ENCODE measurements at places on chromosomes 16 and 17.

DNA sequence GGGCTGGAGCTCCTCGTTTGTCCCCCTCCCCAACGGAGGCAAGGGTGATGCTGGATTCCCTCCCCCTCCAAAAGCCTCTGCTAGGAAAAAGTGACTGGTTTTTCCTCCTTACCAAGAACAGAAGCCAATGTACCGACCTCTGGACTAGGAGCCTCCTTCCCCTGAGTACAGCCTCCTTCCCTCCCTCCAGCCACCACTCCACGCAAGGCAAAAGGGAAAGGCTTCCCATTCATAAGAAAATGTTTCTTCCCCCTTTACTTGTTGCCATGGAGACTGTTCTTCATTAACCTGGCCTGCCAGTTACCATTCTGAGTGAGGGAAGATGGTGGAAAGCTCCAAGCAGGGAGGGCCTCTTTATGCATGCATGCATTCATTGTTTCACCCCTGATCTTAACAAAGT is 4.3 kb upstream of the PIMREG start:
- no peak for DNase-seq

GRCh38 chr17:47696717-47697642 is 3.0 kb downstream of the TBKBP1 start:
- no peak for DNase-seq

DNA sequence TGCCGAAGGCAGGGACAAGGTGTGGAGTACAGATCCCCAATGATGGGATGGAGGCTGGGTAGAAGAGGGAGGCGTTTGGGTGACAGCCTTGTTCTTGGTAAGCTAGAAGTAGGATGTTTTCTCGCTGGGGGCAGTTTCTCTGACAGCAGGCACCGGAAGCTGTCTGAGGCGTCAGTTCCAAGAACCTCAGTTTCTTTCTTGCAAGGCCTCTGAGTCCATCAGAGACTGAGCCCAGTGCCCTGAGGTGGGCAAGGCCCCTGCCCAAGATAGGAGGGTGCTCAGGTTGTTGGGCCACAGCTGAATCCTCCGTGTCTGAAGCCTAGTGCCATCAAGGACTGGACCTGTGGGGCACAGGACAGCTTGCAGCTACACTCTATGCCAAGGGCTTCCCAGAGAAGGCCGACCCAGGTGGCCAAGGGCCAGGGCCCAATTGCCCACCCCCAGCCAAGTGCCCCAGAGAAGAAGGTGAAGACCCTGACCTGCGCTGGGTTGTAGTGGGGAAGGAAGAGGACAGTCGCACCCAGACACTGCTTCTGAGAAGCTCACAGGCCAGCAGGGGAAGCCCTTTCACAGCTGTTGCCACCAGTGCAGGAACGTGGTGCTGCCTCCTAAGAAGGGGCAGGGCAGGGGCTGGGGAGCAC is 13.1 kb downstream of the CYB5D2 start:
- peak; percentile 10 for DNase-seq

- no peak for DNase-seq
Measured at GRCh38 chr17:31693433-31694220, 165.4 kb downstream of the COPRS start.

GRCh38 chr16:27822529-27822928 is 241.0 kb downstream of the GSG1L start:
- DNase-seq: no peak

DNA sequence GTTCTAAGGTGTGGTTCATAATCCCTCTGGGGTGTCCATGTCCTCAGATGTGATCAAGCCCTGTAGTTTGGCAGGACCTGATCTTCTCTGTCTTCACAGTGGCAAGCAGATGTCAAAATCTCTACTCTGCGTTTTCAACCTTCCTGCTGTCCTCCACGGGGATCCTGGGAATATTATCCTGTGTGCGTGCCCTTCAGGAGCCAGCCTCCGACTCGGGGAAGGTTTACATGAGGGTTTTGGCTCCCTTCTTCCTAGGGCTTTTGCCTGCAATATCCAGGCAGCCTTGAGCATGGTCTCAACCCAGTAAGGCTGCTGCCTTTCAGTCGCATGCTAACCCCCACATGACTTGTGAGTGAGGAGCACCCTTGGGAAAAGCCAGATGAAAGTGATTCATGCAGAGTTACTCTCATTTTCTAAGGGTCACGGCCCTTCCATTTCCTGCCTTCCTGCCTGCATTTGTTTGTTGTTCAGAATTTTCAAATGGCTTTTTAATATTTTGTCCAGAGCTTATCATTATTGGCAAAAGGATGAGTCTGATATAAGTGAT is 202.2 kb upstream of the CHMP6 start:
- DNase-seq: no peak

DNA sequence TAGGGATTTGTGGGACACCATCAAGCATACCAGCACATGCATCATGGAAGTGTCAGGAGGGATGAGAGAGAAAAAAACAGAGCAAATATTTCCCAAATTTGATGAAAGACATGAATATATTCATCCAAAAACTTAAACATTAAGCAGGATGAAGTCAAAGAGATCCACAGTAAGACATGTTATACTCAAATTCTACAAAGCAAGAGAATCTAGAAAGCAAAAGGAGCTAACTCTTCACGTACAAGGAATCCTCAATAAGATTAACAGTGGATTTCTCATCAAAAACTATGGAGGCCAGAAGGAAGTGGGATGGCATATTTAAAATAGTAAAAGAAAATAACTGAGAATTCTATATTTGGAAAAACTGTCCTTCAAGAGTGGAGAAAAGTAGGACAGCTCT is 374.8 kb downstream of the ZFHX3 start:
- no peak for DNase-seq

DNA sequence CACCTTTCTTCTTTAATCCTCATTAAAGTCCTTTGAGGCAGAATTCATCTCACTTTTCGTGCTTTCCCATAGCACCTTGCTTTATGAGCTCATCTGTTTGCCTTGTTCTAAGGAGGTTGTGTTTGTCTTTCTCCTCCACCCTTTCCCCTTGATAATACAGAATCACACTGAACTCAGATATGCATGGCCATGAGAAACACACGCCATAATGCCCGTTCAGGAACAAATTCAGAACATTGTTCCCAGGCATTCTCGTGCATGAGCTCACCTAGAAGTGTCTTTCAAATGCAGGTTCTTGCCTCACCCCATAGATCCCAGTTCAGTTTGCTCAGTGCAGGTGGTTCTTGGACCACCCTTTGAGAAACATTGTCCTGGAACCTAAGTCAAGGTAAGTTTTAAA is 71.1 kb downstream of the TMEM114 start:
- no peak for DNase-seq

GRCh38 chr16:87199901-87200300 is 117.3 kb downstream of the C16orf95 start:
- DNase-seq: no peak

GRCh38 chr17:10875984-10876555 is 38.2 kb upstream of the PIRT start:
- DNase-seq: peak; percentile 87

GRCh38 chr16:85653290-85653891 is 35.4 kb downstream of the GINS2 start:
- no peak for DNase-seq

- DNase-seq: no peak
Measured at GRCh38 chr17:41058741-41059140, 1.2 kb downstream of the KRTAP2-3 start.

DNA sequence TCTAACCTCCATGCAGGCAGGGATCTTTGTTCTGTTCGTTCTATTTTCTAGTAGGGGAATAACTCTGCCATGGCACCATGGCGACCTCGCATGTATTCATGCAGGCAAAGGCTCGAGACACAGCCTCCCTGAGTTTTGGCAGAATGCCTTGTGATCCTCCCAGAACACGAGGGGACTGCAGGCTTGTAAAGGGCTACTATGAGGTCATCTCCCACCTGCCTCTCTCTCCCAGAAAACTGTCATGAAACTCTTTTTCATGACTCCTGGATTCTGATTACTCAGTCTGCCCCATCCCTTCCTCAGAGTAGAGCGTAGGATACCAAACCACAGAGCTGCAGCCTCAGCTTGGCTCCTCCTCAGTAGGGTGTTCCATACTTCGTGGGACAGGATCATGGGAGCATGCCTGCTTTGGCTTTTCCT is 64.3 kb downstream of the IGF2BP1 start:
- no peak for DNase-seq

DNA sequence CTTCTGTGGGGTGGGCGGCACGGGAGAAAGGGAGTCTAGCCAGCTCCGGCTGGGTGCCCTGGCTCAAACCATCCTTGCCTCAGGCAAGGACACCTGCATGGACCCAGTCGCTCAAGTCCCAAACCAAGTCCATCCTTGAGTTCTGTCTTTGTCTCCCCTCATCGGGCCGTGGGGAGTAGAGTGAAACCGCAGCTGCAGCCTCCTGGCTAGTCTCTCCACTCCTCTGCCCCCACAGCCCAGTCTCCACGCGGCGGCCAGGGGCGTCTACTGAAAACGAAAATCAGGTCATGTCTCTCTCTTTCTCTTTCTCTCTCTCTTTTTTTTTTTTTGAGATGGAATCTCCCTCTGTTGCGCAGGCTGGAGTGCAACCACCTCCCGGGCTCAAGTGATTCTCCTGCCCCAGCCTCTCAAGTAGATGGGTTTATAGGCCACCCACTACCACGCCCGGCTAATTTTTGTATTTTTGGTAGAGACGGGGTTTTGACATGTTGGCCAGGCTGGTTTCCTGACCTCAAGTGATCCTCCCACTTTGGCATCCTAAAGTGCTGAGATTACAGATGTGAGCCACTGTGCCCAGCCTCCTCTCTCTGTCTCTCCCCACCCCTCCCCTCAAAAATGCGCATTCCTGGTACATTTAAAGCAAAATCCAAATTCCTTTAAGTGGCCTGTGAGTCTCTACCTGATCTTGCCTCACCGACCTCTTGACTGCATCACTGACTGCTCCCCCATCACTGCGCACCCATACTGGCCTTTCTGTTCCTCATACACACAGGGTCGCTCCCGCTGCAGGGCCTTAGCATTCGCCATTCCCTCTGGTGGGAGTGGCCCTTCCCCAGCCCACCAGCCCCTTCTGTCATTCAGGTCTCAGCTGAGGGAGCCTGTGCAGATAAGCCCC is 17.7 kb upstream of the RMI2 start:
- DNase-seq: no peak

- DNase-seq: no peak
Measured at GRCh38 chr17:76492123-76492988, 8.9 kb downstream of the RHBDF2 start.

GRCh38 chr16:62370445-62370844 is 334.2 kb upstream of the CDH8 start:
- peak; percentile 7 for DNase-seq

DNA sequence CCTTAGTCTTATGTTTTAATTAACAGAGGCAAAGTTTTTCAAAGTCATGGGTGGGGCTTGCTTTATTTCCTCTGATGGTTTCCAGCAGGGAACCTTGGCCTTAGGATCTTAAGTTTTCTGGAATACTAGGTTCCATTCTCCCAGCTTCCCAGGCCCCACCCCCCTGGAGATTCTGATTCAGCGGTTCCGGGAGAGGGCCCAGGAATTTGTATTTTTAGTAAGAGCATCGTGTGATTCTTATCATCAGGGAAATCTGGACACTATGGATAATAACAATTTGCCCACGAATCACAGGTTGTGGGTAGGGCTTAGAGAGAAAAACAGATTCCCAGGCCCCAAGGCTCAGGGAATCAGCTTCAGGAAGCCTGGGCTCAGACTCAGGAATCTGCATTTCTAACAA is 263.6 kb downstream of the NTN1 start:
- DNase-seq: no peak

GRCh38 chr17:73765824-73766563 is 121.7 kb upstream of the SDK2 start:
- DNase-seq: no peak

DNA sequence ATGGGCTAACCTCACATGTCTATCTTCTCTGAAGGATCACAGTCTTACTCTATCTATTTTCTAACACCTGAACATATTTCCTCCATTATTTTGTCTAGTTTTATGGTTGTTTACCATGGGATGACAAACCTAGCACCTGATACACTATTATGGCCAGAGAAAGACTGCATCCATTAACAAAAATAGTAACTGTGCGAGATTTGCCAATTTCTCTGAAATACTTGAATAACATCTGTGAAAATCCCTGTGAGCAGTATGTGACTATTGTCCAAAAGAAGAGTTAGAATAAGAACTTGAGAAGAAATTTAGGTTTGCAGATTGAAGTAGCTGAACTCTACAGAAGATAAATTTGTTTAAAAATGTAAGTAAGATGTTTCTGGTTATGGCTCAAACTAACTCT is 142.0 kb upstream of the CDH11 start:
- no peak for DNase-seq

DNA sequence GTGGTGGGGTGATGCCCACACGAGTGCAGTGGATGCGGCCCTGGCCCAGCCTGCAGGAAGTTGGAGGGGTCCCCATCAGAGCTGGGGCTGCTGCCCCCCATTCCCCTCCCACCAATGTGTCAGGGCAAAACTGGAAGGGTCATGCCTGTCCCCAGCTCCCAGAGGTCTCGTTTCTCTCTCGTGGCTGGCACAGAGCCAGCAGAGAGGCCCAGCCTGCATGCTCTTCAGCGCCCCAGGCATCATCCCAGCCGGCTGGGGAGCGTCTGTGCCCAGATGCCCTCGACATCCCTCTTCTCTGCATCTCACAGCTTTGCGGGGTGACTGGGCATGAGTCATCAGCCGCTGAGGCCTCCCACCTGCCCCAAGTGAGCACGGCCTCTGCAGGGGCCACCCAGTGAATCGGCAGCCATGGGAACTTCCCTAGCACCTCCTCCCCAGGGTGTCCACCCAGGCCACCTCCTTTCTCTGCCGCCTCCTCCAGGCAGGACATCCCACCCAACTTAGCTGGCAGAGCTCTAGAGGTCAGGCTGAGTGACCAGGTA is 9.8 kb upstream of the CSNK1D start:
- peak; percentile 35 for DNase-seq

GRCh38 chr17:27494192-27495091 is 38.2 kb downstream of the KSR1 start:
- DNase-seq: peak; percentile 78

DNA sequence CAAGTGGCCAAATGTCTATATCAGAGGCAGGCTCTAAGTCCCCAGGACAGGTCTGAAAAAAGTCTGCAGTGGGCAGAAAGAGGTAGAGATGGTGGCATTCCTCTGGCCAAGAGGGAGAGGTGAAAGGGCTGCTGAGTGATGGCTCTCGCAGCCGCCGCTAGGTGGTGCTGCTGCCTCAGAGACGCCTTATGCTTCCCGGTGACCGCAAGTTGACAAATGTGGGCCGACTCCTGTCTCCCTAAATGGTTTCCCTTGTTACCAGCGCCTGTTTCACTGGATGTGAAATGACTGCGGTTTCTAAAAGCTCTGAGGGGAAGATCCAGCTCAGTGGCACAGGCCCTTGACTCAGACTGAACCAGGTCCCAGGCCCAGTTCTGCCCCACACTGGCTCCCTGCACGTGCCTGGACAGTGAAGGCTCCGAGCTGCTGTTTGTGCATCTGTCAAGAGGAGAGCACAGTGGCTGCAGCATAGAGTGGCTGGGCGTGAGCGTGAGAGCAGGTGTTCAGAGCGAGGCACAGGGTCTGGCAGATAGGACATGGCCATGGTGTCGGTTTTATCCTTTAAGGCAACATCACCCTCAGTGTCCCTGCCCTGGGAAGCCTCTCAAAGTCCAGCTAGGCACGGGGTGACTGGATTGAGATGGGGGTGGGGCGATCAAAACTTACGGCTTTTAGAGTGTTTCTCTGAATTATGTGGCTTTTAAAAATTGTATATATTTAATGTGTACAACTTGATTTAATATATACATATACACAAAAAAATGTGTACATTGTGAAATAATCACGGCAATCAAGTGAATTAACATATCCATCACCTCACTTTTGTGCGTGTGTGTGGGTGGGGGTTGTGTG is 19.9 kb downstream of the CLEC16A start:
- peak; percentile 77 for DNase-seq

GRCh38 chr17:67421869-67422273 is 44.8 kb downstream of the PITPNC1 start:
- no peak for DNase-seq
